Stimulated activated CD8-positive, alpha-beta memory T cell treated with anti-CD3 and anti-CD28 coated beads, Interleukin-12 subunit alpha, Interleukin-12 subunit beta, amount 100 ng/mL, for 4 hours (primary cell): ENCODE measurements at places on chromosomes 6 and 20.

GRCh38 chr6:159739341-159739740 lies 12.0 kb downstream of the WTAP start:
- DNase-seq, result no peak

- peak; percentile 39 for DNase-seq
These were observed 44.9 kb upstream of the ID1 start for GRCh38 chr20:31560094-31560745.

DNA sequence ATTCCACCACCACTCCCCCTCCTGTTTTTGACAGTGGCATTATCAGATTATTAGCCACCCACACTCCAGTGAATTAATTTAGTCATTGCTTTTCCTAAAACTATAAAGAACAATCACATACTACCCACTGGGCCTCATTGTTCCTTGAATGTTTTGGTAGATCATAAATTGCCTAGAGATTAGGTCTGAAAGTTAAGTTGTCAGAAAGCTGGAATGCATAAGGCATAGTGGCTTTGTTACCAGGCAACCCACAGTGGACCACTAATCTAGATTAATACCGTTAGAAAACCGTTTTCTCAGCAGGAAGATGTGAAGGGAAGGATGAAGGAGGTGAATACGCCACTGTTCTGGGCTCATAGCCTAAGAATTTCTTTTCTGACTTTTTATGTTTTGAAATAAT lies 75.6 kb downstream of the SAMD3 start:
- DNase-seq, result no peak

DNA sequence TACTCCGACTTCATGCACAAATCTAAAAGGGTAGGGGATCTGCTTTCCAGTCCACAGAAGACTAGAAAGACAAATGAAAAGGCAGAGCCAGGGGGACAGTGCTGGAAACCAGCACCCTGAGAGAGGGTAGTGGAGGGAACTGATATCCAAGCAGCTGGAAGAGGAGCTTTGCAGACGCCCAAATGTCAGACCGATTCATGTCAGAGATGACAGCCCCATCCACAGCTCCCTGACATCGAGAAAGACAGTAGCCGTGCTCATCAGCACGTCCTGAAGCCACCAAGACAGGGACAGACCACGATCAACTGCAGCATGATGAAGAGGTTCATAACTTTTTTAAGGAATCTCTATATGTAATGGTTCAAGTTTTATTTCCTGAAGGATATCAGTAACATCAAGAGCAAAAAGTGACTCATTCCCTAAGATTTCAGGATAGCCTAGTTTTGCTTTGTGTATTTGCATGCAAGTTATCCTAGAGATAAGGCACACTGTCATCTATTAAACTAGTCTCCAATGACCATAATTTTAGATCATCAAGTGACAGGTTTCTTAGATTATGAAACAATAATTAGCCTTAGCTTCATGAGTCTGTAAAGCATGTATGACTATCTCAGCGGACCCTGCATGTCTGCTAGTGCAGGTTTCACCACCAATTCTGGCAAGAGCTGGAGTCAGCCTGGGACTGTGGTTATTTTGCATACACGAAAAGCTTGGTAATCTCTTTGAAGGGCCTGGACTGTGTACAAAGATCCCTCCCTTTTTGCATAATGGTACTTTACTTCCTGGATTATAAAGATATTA lies 43.0 kb downstream of the PRDM1 start:
- DNase-seq, result no peak

DNA sequence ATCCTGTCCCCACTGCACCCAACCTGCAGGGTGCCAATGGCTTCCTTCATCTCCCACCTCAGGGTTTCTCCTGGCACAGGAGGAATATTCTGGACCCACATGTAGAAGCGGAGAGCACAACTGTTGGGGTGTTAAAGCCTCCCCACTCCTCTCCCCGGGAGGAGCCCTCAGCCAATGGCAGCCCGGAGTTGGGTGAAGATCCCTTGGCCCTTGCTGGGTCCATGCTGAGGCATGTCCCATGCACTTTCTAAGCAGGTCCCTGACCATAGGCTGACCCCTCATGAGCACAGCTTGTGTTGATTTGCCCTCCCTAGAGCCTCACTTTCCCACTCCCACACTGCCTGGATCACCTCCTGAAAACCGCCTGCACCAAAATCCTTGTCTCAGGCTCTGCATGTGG lies 97.2 kb upstream of the PMEPA1 start:
- DNase-seq, result no peak

- no peak for DNase-seq
These were observed 87.9 kb downstream of the CDC5L start for GRCh38 chr6:44475417-44475778.

DNA sequence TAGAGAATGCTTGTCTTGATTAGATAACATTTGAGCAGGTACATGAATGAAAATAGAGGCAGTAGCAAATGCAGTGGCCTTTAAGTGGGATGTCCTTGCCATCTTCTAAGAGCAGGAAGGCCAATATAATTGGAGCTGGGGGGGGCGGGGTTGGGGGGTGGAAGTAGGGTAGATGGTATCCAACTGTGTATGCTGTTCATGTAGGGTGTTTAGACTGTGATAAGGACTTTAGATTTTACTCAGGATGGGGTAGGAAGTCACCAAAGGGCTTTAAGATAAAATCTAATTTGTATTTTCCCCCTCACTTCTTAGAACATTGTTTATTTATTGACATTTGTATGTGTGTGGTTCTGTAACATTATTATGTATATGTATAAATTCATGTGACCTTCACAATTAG lies 12.0 kb downstream of the TAB2 start:
- no peak for DNase-seq

- DNase-seq, result no peak
These were observed 375.7 kb upstream of the POU3F2 start for GRCh38 chr6:98458708-98459107.

DNA sequence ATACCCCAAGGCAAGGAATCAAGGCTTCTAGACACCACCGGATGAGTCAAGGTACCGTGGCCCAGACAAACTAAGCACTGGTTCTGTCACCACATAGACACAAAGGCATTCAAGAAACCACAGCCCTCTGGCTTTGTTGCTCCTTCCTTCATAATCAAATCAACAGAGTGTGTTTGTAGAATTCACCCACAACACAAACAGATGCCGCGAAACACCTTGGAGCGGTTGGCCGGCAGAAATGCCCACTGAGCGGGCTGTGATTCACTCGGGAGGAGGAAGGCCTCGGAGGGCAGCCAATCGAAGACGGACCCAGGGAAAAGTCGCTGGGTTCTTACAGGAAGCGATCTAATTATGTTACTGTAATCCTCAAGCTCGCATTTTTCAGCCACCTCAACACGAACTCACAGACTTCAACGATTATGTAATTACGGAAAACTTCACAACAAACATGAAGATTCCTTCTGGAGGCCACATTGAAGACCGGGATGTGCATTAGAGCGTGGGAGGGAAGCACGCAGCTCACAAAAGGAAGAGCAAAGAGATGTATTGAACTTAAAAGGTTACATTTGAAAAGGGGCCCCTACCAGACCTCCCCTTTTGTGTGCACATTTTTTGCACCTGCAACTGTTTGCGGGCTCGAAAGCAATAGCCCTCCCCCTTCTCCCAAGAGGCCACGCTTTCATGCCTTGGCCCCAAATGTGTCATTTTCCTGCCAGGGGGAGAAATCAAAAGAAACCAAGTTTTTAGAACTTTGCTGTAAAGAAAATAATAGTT lies 184.7 kb upstream of the PREP start:
- DNase-seq, result no peak

- DNase-seq, result no peak
These were observed 122.2 kb downstream of the RFPL4B start for GRCh38 chr6:112469306-112469705.

DNA sequence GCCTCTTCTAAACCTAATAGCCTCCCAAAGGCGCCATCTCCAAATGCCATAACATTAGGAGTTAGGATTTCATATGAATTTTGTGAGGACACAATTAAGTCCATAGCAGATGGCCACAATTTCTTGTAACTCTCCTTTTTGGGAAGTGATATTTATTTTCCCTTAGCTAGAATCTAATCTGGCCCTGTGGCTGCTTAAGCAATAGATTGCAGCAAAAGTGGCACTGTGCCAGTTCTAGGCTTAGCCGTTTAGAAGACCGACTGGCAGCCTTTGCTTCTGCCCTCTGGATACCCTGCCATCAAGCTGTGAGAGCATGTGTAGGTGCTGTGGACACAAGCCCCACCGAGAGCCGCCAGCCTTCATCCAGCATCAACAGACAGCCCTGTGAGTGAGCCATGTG lies 15.9 kb upstream of the ADGB start:
- no peak for DNase-seq

- DNase-seq, result no peak
These were observed 244.1 kb downstream of the PTPRK start for GRCh38 chr6:128276311-128276710.

DNA sequence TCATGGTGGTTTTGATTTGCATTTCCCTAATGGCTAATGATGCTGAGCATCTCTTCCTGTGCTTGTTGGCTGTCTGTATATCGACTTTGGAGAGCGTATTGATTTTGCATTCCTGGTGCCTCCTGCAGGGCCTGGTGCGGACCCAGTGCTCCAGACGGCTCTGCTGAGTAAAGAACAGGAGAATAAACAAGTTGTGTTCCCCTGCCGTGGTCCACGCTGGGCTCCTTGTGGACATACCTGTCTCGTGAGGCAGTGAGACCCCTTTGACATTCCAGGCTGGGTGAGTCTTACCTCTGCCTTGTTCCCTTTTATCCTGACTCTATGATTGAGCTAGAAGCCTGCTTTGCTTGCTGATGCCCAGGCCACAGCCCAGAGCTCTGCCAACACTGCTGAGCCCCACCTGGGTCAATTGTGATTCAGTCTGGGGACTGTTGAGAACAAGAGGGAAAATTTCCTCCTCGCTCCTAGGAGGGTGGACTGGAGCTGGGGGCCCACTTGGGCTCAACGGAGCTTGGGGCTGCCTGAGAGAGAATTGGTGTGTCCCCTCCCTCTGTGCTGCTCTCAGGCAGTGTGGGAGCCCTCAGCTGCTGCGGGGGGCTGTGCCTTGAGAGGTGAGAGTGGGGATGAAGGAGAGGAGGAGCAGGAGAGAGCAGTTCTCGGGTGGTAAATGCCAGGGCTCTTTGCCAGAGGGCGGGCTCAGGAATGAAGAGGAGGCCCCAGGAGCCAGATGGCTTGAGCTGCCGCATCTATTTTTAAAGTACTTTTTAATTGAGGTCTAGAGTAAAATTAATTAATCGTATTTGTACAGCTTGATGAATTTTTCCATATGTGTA lies 43.7 kb upstream of the PMEPA1 start:
- no peak for DNase-seq

DNA sequence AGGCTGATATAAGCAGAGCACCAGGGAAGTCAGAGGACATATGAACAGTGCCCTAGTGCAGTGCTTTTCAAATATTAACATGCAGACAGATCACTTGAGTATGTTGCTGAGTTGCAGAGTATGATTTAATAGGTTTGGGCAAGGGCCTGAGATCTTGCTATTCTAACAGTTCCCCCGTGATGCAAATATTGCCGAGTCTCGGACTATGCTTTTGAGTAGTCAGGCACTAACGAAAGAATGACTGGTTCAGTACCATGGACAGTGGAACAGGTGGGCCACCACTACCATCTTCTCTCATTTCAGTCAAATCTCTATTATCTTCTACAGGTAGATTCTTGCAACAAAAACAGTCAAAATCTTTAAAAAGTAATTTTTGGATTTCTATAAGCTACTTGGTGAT lies 3.7 kb upstream of the TMEM200A start:
- no peak for DNase-seq

DNA sequence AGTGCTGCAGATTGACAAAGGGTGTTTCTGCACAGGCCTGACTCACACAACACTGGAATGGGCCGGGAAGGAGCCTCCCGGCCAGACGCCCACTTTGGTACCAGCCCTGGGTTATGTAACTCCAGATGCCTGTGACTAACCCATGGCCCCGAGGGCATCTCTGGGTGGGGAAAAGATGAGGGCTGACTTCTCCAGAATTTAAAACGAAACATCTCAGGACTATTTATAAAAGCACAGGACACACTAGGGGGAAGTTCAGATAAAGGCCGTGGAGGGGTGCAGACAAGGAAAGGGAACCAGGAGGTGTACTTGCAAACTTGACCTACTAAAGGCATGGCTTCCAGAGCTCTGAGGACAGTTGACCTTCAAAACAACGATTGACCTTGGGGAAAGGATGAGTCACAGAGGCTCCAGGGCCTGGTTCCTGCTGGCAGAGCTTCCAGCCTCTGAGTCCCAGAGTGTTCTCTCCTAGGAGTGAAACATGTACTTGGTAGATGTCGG lies 196.9 kb downstream of the NFATC2 start:
- DNase-seq, result no peak

- DNase-seq, result no peak
These were observed 3.7 kb downstream of the SAPCD1 start for GRCh38 chr6:31765910-31766794.

GRCh38 chr20:39016041-39016440 lies 53.9 kb downstream of the DHX35 start:
- no peak for DNase-seq

- DNase-seq, result no peak
These were observed 53.0 kb upstream of the AIG1 start for GRCh38 chr6:143007646-143008045.

- no peak for DNase-seq
These were observed 30.9 kb upstream of the TGM6 start for GRCh38 chr20:2349801-2350200.

- DNase-seq, result no peak
These were observed 193.0 kb downstream of the GJA10 start for GRCh38 chr6:90087106-90087833.

DNA sequence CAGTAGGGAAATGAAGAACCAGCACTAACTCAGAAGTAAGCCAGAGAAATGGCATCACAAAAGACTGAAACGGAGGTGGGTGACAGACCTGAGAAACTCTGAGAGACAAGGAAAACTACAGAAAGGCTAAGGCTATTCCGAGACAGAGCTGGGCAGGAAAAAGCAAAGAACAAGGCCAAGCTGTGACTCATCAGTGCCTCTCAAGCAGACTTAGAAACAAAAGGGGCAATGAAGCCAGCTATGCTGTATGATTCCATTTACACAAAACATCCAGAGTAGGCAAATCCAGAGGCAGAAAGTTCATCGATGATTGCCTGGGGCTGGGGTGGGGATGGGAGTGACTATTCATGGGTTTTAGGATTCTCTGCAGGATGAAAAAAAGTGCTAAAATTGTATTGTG lies 50.0 kb downstream of the SLC23A2 start:
- no peak for DNase-seq

- no peak for DNase-seq
These were observed 8.2 kb upstream of the TBX18 start for GRCh38 chr6:84772428-84773132.

- DNase-seq, result no peak
These were observed 32.2 kb downstream of the AHI1 start for GRCh38 chr6:135465307-135465706.

GRCh38 chr6:161242113-161242512 lies 31.7 kb downstream of the AGPAT4 start:
- DNase-seq, result no peak

DNA sequence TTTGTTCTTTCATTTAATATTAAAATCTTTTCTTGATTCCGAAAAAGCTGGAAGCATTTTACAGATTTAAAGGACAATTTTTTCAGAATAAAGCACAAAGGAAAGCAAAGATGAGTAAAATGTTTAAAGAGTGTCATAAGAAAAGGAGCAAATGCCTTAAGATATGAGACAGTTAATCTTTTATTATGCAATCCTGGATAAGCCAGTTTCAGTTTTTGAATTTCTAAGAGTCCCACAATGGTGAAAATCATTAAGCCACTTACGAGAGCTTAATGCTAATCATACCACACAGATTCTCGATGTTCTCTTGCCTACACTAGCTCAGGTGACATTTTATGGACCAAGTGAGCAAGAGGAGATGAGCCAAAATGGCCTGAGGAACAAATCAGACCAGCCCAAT lies 103.7 kb upstream of the RNF217 start:
- DNase-seq, result no peak

GRCh38 chr6:157494132-157494710 lies 113.2 kb downstream of the ZDHHC14 start:
- DNase-seq, result no peak
